ENCODE measurements at places on chromosomes 3 and 15. TPM values are rescaled to one million over a fixed set of nuclear protein-coding genes. Genes with fewer than 3 reads are reported as not detected.

Gene CADM2
- 6.9 TPM for total RNA-seq

Gene HRH1
- 10.5 TPM for total RNA-seq

- no peak for DNase-seq
These were observed 68.9 kb upstream of the DCLK3 start for GRCh38 chr3:36833160-36833814.

DNA sequence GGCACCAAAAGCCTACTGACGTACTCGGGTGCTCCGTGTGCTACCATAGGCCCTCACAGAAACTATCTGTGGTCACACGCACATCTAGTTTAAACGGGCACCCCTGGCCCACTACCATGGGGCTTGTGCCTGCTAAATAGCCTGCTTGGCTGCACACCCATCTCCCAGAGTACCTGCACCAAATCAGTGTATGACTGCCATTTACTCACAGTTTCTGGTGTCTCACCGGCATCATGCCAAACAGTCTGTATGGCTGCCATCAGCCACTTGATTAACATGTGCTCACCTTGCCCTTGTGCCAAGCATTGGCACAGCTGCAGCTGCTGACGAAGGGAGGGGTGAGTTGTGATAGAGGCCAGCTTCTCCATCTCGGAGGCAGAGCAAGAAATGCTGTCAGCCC, 232.7 kb downstream of the IGSF11 start:
- no peak for DNase-seq

All from ureter (tissue), 1 donor.